Caudate nucleus (tissue), 63 donors: ENCODE measurements at places on chromosomes 2 and 18.

DNA sequence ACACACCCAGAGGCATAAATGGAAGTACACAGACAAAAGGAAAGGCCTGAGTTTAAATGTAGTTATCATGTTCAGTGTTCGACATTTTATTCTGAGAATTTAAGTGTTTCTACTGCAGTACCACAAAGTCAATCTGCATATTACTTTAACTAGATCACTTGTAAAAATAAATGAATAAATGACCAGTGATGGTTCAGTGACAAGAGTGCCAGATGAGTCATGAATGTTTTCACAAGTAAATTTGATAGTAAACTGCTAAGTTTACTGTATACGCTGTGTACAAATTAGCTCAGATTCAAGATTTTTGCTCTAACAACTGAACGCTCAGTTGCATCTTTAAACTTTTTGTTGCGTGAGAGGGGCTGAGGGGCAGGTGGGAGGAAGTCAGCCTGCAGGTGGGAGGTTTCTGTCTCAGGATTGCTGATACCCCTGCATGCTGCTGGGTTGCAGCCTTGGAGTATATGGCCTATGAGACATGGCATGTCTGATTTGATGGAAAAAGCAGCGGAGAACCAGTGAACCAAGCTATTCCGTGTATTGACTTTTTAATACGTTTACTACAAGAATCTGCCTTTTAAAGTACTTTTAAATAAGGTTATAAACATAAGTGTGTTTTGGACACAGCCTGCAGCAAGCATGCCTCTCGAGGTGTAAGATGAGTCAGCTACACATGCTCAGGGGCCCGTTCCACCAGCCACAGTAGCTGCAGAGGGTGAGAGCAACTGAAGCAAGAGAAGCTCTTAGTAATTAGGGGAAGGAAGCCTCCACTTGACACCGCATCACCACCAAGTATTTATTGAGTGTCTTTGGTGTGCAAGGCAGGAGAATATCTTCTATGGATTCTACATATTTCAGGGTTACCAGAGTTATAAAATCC, 245.1 kb downstream of the NEDD4L start:
- DNase-seq: no peak

DNA sequence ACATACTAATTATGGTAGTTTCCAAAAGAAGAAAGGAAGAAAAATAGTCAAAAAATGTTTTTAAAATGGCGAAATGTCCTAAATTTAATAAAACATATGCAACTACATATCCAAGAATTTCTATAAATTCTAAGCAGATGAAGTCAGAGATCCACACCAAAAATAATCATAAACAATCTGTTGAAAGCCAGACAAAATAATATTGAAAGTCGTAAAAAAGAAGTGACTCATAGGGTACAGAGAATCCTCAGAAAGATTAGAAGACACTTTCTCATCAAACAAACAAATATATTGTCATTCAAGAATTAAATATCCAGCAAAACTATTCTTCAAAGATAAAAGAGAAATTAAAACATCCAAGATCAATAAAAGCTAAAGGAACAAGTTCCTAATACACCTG, 281.4 kb upstream of the ZNF804A start:
- no peak for DNase-seq

DNA sequence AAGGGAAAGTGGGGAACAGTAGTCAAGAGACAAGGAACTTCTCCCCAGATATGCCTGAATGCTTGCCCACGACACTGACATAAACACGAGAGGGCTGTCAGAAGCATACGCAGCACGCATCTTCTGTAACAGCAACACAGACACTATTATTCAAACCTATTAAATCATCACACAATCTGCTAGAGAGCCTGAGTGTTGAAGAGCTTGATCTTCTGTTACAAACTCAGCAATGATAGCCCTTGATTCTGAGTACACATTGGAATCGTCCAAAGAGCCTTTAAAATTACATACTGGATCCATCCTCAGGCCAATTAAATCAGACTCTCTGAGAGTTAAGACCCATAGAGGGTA, 111.6 kb downstream of the ZNF521 start:
- no peak for DNase-seq

DNA sequence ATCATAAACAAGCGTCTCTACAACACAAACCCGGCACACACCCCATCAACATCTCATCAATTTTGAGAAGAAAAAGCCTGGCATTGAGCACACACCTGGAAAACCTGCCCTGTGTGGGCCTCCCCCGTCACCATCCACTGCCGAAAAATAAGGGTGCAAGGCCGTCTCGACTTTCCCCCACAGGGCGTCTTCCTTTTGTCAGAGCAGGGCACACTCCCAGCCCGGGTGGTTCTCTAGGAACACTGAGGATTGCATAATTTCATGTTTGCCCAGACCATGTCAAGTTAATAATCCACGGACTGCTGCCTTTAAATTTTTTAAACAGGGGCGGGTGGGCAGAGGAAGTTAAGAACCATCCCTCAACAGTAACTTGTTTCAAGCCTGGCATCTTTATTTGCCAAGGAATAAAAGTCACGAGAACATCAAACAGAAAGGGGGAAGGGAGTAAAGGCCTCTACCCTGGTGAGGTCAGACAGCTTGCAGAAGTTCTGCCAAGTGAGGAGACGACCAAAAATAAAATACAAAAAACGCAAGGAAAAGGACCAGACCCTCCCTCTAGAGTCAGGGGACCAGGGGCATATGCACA, 2.1 kb downstream of the TFCP2L1 start:
- DNase-seq: no peak

DNA sequence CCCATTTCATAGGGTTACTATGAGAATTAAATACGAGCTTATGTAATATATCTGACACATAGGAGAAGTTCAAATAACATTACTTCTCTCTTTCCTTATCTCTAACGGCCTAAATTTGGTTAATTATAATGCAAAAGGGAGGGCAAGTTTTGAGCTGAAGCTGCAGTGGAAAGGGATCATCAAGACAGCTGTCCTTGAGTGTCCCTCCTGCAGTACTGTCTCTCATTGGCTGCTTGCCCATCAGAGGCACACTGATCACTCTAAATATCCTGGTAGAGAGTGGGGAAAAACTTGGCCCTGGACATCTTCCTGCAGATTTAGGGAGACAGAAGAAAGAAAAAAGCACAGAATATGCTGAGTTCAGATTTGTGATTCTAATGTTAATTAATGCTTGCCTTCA, 186.0 kb downstream of the CAMKMT start:
- no peak for DNase-seq

DNA sequence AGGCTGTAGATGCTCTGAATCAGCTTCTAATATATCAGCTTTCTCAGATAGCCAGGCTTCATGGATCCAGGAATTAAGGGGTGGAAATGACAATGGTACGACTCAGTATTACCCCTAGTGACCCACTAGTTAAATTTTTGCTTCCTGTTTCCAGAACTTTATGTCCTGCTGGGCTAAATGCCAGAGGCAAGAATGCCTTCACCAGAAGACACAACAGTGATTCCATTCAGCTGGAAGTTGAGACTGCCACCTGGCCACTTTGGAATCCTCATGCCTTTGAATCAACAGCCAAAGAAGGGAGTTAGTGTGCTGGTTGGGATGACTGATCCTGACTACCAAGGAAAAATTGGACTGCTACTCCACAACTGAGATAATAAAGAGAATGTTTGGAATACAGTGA, 239.1 kb downstream of the ASXL3 start:
- DNase-seq: no peak

DNA sequence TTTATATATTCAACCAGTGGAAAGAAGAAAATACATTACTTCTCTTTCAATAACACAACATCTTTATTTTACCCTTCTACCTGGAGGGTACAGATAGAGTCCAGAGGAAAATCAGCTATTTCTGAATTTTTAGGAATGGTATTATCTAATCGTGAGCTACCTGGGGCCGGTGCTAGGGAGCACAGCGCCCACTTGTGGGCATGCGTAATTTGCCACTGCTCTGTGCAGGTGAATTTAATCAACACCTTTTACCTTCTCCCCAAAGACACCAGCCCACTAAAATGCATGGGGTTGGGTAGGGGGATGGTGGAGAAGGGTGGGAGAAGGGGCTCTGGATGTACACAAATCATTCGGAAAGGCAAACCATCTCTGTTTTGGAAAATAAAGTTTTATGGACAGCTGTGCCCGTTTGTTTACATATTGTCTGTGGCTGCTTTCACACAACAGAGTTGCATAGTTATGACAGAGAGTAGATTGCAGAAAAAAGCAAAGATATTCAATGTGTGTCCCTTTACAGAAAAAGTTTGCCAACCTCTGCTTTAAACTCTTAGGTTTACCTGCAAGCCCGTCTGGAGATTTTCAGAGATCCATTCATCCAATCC, 51.5 kb upstream of the DCC start:
- no peak for DNase-seq

DNA sequence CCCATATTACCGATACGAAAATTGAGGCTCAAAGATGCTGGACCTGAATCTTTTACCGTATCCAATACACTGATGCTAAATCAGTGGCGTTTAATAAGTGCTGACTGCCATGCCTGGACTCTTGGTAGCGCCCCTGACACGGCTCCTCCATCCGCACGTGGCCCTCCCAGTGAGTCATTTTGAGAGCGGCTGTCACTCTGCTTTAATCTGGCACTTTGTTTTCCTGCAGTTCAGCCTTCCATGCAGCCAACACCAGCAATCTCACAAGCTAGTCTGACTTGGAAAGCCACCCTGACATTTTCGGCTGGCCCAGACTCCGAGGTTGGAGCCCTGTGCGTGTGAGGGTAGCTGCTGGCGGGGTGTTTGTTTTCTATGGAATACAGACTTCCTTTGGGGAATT, 155.1 kb upstream of the LMAN1 start:
- no peak for DNase-seq

DNA sequence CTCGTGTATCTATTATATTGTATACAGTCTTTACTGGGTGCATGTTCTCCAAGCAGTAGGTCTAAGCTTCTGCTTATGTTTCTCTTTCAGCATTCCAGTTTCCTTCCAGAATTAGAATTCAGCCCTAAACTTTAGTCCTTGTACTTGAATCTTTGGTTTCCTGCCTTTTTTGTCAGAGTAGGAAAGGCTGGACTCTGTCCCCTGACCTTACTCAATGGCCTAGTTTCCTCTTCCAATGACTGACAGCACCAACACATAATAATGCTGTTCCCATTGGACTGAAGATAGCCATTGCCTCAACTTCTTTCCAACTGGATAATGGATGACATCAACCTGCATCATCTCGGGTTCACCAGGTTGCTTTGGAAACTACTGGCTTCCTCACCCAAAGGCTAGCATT, 217.0 kb downstream of the FIGN start:
- DNase-seq: no peak

DNA sequence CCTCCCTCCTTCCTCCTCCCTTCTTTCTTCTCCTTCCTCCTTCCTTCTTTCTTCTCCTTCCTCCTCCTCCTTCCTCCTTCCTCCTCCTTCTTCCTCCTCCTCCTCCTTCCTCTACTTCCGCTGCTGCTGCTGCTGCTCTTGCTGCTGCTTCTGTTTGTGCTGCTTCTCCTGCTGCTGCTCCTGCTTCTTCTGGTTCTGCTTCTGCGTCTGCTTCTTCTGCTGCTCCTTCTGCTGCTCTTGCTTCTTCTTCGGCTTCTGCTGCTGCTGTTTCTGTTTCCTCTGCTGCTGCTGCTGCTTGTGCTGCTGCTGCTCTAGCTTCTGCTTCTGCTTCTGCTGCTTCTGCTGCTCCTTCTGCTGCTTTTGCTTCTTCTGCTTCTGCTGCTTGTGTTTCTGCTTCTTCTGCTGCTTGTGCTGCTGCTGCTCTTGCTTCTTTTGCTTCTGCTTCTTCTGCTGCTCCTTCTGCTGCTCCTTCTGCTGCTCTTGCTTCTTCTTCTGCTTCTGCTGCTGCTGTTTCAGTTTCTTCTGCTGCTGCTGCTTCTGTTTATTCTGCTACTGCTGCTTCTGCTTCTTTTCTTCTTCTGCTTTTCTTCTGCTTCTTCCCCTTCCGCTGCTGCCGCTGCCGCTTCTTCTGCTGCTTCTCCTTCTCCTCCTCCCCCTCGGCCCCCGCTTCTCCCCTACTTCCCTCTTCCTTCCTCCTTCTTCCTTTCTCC, 8.6 kb downstream of the SNRNP27 start:
- no peak for DNase-seq

- DNase-seq: no peak
Measured at GRCh38 chr2:59083075-59083828, 842.1 kb upstream of the FANCL start.

- DNase-seq: no peak
Measured at GRCh38 chr2:27911458-27912210, 21.1 kb downstream of the BABAM2 start.

DNA sequence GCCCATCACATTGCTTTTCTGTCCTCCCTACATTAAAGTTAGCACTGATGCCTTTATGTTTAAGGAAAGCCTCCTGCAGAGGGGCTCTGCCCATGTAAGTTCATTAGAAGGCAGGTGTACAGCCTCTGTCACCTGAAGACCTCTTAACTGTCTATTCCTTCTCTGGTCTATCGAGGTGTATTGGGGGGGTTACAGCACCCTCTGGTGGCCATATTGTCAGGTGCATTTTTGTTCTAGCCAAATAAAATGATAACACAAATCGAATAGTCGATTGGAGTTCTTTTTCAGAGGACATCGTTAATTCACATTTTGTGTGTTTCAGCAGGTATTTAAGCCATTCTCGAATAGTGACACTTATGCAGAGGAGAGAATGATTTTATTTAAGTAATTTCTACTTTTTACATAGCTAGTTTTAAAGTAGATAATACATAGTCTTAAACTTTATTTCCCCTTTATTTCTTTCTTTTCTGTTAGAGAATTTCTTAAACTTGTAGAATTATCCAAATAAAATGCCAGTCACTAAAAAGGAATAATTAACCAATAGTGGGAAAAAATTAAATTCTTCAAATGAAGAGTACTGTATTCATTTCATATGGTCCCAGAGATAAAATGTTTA, 136.8 kb downstream of the NEDD4L start:
- no peak for DNase-seq

GRCh38 chr2:102055346-102055990, 63.7 kb downstream of the IL1R2 start:
- no peak for DNase-seq

DNA sequence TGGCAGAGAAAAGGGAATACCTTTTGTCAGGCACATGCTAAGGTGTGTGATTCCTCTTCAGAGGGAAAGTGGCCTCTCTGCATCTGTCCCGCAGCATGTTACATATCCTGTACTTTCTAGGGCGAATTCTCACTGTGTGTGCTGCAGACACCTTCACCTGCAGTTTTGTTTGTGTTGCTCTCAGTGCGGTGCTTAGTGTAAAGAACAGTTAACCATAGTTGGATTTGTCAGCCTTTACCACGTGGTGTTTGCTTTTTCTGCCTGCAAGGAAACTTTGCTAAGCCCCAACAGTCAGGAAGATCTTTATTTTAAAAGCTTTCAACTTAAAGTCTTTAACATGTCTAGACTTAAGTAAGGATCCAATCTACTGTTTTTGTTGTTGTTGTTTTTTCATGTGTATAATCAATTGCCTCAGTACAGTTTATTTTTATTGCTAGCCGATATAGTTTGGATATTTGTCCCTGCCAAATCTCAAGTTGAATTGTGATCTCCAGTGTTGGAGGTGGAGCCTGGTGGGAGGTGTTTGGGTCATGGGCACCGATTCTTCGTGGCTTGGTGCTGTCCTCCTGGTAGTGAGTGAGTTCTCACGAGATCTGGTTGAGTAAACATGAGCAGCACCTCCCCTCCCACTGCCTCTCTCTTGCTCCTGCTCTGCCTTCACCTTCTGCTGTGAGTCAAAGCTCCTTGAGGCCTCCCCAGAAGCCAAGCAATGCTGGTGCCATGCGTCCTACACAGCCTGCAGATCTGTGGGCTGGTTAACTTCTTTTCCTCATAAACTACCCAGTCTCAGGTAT, 90.6 kb downstream of the SNTG2 start:
- DNase-seq: no peak
